GM13976 (cell line): ENCODE measurements at places on chromosomes 7 and 10.

- DNase-seq, result no peak
Measured at GRCh38 chr7:134391223-134391622, 67.7 kb downstream of the AKR1B1 start.

DNA sequence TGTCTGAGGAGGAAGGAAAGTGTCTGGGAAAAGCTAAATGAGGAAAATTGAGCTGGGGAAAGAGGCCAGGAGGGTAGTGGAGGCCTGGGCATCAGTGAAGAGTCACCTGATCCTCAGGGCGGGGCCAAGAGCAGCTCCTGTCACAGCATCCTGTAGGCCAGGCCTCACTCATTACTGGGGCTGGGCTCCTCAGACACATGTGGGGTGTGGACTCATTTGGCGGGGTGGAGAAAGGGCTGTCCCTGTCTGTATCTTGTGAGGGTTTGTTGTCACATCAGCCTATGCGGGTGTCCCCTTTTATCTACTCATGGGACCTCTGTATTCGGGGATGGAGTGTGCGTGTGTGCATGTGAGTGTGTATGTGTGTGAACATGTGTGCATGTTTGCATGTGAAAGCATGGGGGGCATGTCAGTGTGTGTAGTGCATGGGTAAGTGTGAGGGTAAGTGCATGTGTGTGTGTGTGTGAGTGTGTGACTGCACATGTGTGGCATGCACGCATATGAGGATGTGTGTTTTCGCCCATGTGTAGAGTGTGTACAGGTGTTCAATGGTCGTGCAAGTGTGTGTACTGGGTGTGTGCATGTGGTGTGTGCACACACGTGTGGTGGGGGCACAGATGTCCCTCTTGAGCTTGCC is 67.8 kb downstream of the RAMP3 start:
- no peak for DNase-seq

- no peak for DNase-seq
Measured at GRCh38 chr7:139830782-139831501, 1.9 kb downstream of the TBXAS1 start.

- no peak for DNase-seq
Measured at GRCh38 chr10:94218493-94219183, 144.1 kb downstream of the NOC3L start.

- DNase-seq, result peak; percentile 35
Measured at GRCh38 chr7:16753932-16754855, 639 bp downstream of the TSPAN13 start.

DNA sequence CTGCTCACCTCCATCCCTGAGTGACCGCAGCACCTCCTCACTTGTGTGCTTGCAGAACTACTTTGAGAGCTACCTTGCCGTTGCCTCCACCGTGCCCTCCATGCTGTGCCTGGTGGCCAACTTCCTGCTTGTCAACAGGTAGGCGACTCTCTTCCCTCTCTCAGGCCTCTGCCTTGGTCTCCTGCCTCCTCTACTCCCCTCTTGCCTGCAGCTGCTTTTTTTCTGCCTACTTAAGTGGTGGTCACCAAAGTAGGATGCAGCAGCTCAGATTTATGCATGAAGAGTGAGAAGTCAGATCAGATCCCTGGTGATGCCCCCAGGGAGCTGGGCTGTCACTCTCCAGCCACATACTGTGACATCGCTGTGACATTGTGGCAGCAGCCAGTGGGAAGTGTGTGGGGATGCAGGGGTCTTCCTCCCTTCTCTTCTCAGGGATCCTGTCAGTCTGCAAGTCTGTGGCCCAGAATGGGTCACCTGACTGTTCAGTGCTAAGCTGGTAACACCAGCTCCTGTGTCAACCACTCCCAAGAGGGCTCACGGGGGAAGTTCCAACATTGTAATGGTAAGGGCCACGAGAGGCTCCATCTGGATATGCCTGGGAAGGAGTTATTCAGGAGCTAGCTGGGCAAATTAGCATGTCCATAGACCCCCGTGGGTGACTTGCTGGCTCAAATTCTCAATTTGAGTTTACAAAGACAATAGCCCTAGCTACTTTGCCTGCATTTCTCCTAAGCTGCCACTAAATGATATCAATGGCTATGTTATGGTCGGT is 25.3 kb downstream of the SLC29A3 start:
- no peak for DNase-seq

GRCh38 chr10:71962901-71963300 is 1.3 kb upstream of the CHST3 start:
- no peak for DNase-seq

DNA sequence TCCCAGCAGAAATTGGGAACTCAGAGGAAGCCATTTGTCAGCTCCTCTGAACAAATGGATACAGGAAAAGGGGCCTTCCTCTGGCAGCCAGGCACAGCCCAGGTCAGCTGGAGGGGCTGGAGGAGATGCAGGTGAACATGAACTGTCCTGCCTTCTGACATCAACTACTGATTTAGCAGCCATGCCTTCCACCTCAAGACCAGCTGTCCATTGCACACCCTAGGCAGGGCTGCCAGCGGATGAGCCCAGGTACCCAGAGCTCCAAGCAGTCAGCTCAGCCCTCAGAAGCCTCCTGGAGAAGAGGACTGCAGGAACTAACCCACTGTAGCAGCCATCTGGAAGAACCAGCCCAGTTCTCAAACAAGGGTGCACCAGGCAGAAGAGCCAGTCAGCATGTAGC is 44.1 kb upstream of the GDF10 start:
- DNase-seq, result no peak

DNA sequence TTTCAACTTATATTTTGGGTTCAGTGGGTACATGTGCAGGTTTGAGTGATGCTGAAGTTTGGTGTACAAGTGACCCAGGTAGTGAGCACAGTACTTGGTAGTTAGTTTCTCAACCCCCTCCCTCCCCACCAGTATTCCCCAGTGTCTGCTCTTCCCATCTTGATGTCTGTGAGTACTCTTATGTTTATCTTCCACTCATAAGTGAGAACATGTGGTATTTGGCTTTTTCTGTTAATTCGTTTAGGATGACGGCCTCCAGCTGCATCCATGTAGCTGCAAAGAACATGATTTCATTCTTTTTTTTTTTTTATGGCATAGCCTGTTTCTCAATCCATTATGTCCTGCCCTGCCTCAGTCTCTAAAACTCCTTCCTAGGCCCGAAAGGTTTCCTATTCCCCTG is 222.1 kb downstream of the WDR37 start:
- DNase-seq, result no peak

DNA sequence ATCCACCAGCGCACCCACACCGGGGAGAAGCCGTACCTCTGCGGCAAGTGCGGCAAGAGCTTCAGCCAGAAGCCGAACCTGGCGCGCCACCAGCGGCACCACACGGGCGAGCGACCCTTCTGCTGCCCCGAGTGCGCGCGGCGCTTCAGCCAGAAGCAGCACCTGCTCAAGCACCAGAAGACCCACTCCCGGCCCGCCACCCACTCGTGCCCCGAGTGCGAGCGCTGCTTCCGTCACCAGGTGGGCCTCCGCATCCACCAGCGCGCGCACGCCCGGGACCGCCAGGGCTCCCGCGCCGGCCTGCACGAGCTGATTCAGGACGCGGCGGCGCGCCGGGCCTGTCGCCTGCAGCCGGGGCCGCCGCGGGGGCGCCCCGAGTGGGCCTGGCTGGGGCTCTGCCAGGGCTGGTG is 17.7 kb downstream of the ZNF775 start:
- no peak for DNase-seq

GRCh38 chr7:27088002-27088922 is 7.5 kb downstream of the HOXA1 start:
- no peak for DNase-seq

DNA sequence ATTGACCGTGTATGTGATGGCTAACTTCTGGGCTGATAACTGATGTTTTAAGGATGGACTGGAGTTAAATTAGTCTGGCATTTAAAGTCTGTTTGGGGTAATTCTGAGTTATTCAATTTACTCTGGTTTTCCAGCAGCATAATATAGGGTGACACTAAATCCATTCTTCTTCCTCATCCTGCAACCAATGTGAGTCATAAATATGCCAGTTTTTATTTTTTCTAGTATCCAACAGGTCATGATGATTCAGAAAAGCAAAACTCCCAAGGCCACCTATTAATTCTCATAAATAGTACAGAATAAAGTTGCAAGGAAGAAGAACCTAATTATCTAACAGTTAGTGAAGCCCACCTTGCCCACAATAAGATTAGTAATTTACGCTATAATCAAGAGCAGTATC is 7.5 kb upstream of the EPHB6 start:
- DNase-seq, result no peak

- DNase-seq, result no peak
Measured at GRCh38 chr7:19561121-19561805, 147.6 kb downstream of the POLR1F start.

- no peak for DNase-seq
Measured at GRCh38 chr7:115600207-115600606, 430.4 kb downstream of the TFEC start.

DNA sequence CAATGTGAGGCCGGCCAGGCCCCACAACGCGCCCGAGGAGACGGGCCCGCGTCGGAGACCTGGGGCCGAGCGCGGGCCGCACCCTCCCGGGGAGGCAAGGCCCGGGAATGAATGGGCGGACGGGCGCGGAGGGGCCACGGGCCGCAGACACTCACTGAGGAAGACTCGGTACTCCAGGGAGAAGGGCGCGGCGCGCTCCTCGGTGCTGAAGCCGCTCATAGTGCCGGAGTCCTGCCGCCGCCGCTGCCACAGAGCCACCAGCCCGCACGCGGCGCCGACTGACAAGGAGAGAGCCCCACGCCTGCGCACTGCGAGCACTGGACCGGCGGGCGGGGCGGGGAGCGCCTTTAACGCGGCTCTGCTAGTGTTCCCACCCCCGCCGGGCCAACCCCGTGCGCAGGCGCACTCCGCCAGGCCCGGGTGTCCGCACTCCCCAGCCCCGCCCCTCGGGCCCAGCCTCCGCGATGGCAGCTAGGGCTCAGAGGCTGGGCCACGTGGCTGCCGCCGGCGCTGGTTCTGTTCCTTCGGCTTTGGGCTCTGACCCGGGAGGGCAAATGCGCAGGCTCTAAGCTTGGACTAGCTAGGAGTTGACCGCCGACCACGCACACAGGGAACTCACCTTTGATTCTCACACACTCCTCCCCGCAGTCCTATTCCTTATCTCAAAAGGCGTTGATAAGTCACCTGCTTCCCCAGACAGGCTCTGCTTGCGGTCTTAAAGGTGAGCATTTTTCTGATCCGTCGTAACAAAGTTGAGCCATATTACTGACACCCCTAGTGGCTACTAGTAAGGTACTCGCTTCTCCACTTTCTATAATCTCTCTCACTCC is at the start of gene PPA1:
PPA1 (minus strand) TSS at position 321 of the 830 bp plus-strand sequence; CDS start at position 219, 102 bp downstream.
- peak; percentile 100 for DNase-seq

DNA sequence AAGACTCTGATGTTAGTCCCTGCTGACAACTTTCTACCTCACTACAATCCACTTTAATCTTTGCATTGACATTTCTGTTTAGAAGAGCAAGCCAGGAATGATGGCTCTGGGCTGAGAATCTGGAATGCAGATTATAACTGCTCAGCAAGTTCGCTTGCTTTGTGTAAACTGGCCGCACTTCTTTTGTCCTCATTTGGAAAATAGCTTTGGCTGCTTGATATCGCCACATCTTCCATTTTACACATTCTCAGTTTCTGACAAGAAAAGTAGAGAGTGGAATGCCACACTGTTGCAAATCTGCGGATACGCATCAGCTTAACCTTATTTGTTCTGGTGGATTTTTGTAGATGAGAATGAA is 429.8 kb downstream of the KCNMA1 start:
- DNase-seq, result no peak
